Activated gamma-delta T cell treated with Interleukin-2 at 50 U/mL for 16 hours (primary cell): ENCODE measurements at places on chromosomes 3 and 15.

DNA sequence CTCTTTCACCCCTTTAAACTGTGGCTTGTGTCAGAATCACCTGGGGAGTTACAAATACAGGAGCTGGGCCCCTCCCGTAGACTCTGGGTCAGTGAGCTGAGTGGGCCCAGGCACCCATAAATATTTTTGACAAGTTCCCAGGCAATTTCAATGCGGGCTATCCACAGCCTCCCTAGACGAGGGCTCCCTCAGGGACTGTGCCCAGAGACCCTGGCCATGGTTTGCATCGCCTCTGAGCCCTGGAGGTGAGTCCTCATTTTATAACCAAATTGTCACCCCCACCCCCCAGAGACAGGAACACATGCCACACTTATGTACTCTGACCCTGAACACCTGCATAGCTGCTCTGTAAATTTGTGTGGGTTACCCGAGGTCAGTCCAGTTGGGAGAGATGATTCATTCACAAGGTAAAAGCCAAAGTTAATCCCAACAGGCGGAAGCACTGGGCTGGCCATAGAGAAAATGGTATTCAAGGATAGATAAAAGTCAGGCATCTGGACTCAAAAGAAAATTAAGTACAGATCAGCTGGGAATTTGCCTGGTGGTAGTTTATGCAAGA is 146.5 kb upstream of the SLC6A11 start:
- no peak for DNase-seq

DNA sequence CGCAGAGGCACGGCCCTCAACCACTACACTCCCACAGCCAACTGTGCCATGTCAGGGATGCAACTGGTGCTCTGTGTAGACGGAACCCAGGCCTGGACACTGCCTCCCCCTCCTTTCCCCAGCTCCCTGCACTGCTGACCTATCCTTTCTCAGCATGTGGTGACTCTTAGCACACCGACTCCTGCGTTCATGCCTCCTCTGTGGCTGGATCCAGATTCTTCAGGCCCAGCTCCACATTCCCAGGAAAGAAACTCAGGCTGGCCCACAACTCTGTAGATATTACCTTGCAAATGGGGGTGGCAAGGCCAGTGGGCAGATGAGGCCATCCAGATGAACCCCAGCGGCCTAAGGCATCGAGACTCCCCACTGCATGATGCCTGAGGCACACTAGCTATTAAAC is 272.7 kb downstream of the OCA2 start:
- no peak for DNase-seq

GRCh38 chr3:40299721-40300335 is 9.7 kb upstream of the EIF1B start:
- no peak for DNase-seq

DNA sequence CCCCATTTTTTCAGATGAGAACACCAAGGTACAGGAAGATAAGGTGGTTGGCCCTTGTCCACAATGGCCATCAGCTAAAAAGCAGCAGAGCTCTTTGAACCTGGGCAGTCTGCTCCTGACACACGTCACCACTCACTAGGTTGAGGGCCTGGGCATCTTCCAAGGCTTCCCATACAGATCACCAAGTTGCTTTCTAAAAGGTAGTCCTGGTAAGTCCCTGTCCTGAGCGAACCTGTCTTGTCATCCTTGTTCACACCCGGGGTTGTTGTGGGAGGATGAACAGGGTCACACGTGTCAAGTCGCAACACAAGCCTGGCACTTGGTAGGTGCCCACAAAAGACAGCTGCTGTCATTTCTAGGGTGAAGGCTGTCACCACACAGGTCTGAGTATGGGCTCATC is 260.4 kb downstream of the EPHB1 start:
- no peak for DNase-seq

- DNase-seq: no peak
These were observed 85.6 kb downstream of the PDCD6IP start for GRCh38 chr3:33883951-33884561.

DNA sequence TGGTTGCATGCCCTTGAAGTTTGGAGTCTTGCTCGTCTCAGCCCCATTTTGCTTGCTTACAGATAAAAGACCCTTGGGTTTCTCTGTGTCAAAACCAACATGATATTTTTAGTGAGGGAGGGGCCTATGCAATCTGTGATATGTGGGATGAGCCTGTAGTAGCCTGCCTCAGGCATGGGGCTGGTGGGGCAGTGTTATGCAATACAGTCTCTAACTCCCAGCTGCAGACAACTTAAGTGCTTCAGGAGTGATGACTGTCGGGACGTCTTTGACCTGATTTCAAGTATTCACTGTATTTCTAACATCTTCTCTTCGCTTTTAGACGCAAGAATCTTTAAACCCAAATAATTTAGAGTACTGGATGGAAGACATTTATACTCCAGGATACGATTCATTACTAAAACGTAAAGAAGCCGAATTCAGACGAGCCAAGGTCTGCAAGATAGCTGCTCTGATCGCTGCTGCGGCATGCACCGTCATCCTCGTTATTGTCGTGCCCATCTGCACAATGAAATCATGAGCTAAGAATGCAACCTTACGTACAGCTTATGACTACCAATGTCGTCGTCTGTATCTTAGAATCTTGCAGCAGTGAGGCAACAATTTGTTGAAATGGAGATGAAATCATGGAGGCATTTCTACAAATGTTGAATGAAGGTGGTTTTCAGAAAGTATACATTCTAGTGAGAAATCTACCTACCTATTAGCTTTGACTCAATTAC is 35.9 kb downstream of the MINAR1 start:
- DNase-seq: no peak

GRCh38 chr3:65532215-65532614 is 506.5 kb downstream of the MAGI1 start:
- DNase-seq: no peak

- DNase-seq: no peak
These were observed 17.5 kb downstream of the RGMA start for GRCh38 chr15:93071469-93071936.

DNA sequence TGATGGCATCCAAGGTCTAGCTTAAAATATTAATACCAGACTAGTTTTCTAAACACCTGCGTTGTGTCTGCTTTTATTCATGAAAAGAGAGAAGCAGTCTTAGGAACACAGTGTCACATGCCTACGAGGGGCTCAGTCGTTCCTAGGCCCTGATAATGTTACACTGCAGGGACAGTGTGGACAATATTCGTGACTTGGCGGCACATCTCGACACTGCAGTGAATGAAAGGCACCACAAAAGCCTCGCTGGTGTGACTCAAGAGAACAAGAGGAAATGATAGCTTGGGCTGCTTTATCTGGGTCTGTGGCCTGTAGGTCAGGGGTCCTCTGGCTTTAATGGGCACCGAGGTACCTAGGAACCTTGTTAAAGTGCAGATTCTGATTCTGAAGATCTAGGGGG is 226.7 kb downstream of the PDZRN3 start:
- DNase-seq: no peak

GRCh38 chr3:135995766-135996165 is 30.2 kb downstream of the PPP2R3A start:
- no peak for DNase-seq

- DNase-seq: no peak
These were observed 5.1 kb upstream of the CERS3 start for GRCh38 chr15:100533886-100534285.

DNA sequence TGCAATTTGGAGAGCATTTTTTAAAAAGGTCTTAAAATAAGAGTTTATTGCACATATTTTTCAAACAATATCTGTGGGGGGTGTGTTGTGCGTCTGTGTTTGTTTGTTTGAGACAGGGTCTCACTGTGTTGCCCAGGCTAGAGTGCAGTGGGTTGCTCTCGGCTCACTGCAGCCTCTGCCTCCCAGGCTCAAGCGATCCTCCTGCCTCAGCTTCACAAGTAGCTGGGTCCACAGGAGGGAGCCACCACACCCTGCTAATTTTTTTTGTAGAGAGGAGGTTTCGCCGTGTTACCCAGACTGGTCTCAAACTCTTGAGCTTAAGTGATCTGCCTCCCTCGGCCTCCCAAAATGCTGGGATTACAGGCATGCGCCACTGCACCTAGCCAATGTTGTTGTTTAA is 2.7 kb downstream of the MLF1 start:
- DNase-seq: no peak

DNA sequence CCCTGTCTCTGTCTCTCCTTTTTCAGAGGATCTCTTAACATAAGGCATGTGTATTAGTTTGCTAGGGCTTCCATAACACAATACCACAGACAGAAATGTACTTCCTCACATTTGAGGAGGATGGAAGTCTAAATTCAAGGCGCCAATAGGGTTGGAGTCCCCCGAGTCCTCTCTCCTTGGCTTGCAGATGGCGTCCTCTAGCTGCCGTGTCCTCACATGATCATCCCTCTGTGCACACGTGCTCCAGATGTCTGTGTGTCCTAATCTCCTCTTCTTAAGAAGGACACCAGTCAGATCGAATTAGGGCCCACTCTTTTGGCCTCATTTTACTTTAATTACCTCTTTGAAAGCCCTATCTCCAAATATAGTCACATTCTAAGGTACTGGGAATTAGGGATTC is 23.0 kb upstream of the BFSP2 start:
- DNase-seq: no peak

DNA sequence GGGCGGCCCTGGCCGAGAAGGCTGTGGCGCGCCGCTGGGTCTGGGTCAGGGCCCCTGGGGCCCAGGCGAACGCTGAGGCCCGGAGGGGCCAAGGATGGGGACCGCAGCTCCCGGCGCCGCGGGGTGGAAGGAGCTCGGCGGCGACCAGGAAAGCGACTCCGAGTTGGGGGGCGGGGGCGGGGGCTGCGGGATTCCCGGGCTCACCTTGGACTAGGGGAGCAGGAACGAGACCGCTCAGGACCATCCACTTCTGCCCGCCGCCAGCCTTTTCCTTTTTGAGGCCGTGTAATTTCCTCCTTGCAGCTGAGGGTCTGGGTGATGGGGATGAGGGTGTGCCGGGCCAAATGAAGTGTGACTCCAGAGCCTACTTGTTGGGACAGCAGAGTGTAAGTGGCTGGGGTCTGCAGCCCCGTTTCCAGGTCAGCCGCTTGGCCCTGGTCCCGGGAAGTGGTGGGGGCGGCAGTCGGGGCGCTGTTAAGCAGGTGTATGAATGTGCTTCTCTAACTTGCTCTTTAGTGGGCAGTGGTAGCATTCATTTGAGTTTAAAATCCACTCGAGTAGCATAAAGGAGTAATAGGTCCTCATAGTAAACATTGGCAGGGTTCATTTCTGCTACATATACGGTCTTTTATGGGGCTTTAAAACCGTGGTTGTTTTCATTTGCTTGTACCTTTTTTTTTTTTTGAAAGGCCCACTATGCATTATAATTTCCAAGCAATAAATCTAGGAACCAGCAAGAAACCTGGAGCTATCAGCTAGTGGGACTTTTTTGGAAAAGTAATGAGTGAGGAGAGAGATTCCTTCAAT is 717 bp downstream of the PXK start:
- peak; percentile 26 for DNase-seq

- no peak for DNase-seq
These were observed 19.7 kb downstream of the FAM107A start for GRCh38 chr3:58557491-58557890.

GRCh38 chr3:159189994-159190669 is 388.3 kb downstream of the MFSD1 start:
- DNase-seq: no peak
